ENCODE measurements at places on chromosomes 16 and 17.

- no peak for DNase-seq
These were observed 61.4 kb downstream of the CREBBP start for GRCh38 chr16:3819175-3819527.

GRCh38 chr17:60442271-60443173 lies 20.2 kb downstream of the CHCT1 start:
- no peak for DNase-seq

DNA sequence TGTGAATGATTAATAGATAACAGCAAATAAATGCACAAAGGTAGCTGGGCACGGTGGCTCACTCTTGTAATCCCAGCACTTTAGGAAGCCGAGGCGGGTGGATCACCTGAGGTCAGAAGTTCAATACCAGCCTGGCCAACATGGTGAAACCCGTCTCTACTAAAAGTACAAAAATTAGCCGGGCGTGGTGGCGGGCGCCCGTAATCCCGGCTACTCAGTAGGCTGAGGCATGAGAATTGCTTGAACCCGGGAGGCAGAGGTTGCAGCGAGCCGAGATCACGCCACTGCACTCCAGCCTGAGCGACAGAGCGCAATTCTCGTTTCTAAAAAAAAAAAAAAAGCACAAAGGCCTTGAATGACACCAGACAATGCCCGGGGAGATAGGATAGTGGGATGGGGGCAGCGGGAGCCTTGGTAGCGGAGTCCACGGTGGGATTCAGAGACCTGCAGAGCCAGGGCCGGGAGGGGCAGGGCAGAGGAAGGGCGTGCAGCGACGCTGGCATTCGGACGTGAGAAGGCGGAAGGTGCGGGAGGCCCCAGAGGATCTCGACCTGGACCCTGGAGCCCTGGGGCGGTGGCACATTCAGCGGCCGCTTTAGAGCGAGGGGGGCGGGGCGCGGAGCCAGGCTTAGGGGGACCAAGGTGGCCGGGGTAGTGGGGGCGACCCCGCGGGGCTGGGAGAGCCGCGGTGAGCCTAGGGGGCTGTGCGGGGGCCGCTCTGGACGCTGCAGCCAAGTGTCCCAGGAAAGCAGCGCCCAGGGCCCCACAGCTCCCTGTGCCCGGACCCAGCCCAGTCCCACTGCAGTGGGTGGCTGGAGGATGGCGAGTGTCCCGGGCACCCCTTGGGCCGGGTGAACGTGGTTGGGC lies 999 bp upstream of the FLYWCH2 start:
- no peak for DNase-seq

- peak; percentile 52 for DNase-seq
These were observed 172.6 kb downstream of the CDK5R1 start for GRCh38 chr17:32659419-32659842.

GRCh38 chr17:40264458-40265185 lies 23.1 kb upstream of the CDC6 start:
- no peak for DNase-seq

- DNase-seq: no peak
These were observed 77.0 kb upstream of the CA10 start for GRCh38 chr17:52235516-52235915.

GRCh38 chr16:626787-627453 lies 3.9 kb upstream of the WFIKKN1 start:
- peak; percentile 55 for DNase-seq

DNA sequence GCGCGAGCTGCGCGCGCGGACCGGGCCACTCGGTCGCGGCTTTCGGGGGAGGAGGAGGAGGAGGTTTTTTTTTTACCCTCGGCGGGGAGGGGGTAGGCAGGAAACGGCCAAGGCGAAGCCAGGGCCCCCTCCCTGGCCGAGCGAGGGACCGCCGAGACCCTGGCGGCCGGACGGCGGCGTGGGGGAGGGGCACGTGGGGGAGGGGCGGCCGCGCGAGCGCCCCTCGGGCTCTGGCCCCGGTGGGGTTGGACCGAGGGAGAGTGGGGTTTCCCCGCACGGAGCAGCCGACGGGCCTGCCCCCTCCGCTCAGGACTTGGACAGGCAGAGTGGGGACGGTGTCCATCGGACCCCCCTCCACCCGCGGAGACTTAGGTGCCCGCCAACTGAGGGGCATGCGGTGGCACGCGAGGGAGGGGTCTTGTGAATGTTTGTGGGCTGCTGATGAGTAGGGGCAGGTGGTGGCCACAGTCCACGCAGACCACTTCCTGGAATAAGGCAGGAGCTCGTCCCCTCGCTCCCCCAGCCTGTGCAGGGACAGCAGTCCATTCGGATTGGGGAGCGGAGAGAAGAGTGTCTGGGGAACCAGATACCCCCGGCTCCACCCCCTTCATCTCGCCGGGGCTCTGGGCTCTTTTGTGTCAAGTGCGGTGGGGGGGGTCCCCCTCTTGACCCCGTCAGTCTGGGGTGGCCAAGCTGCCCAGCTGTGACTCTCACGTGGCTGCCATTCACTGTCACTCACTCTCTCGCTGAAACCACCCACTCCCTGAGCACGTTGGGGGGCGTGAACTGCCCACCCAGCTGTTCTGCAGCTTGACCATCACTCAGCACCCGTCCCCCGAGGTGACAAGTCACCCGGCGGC lies 3.0 kb upstream of the CHD3 start:
- DNase-seq: peak; percentile 30

DNA sequence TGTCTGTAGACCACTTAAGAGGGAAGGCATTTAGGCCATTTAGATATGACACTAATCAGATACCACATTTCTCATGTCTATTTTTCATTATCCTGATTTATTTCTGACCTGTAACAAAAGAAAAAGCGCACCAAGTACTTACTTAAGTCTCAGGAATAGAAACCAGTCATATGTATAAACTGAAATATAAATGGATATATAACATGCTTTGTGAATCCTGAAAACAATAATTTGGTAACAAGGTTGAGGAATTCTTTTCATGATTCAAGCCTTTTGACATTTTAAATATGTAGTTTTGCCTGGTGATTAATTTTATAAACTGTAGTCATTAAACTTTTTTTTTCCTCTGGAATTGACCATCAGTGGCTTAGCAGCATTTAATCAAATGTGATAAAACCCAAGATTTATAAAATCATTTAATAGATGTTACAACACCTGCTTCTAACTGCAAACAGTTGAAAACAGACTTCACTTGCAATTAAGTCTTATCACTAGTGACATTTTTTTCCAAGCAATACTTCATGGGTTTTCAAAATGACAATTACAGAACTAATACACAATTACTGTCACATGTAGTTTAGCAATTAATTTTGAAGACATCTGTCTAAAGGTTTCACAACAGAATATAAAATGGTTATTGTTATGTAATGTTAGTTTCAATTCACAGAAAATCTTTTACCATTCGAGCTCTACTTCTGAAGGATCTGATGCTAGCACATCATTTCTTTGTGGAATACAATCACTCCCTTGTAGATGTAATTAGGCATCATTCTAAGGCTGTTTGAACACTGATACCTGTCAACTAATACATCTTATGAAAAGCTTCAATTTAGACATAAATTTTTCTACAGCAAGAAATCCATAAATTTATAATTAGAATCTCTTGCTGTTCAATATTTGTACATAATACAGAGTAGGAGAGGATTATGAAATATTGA lies 110.3 kb downstream of the TOX3 start:
- no peak for DNase-seq

DNA sequence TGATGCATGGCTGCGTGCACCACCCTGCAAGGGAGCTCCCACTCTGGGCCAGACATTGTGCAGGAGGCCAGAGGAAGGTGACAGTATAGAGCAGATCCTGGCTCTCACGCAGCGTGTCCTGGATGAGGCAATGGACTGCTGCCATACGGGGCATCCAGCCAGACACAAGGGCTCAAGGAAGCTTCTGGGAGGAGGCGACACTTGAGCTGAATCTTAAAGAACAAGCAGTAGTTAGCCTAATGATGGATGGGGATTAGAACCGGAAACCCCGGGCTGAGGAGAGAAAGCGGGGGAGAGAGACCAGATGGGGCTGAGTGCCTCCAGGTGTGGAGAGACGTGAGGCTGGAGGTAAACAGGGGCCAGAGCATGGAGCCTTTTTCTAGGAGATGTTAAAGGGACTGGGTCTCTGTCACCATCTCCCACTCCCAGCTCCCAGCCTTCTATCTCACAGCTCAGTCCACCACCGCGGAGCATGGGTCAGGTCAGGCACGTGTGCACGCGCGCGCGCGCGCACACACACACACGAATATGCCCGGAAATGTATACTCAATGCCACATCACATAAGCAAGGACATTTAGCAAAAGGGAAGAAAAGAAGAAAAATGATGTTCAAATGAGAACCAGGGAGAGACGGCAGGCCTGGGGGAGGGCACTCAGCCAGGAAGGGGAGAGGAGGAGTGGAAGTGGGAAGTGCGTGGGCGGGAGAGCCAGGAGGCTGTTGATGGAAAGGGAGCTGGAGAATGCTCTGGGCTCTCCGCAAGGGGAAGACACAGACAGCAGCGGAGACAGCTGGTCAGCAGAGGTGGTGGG lies 46.3 kb downstream of the CCDC42 start:
- peak; percentile 11 for DNase-seq

GRCh38 chr17:4717791-4718190 lies 7.4 kb downstream of the ARRB2 start:
- no peak for DNase-seq

GRCh38 chr16:52526116-52526828 lies 20.7 kb downstream of the TOX3 start:
- no peak for DNase-seq

GRCh38 chr16:3968551-3968950 lies 88.0 kb upstream of the CREBBP start:
- no peak for DNase-seq

DNA sequence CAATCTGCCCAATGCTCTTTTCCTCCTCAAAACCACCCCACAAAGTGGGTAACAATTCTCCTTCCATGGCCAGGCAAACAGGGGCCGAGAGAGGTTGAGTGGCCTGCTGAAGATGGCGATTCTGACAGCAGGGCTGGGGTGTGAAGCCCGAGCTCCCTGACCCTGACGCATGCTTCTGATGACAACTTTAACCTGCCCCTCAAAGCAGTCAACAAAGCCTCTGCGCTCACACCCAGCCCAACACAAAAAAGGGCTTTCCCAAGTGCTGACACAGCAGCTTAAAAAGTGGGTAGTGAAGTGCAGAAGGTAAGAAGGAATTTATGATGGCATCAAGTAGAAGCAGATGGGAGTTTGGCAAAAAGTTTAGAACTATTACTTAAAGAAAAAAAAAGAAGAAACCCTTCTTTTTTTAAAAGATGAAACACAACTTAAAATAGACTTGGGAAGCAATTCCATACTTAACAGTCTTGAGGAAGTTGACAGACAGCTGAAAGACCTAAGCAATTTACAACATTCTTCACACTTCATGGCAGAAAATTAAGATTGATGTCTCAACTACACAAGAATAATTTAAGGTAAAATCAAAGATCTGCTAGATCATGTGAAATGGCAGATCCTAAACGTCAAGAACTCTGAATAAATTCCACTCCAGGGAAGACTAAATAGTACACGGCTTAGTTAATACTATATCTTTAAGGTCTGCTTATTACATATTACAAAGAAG lies 133.9 kb downstream of the PARN start:
- DNase-seq: no peak

GRCh38 chr17:63477480-63478440 lies 899 bp downstream of the ACE start:
- peak; percentile 32 for DNase-seq

DNA sequence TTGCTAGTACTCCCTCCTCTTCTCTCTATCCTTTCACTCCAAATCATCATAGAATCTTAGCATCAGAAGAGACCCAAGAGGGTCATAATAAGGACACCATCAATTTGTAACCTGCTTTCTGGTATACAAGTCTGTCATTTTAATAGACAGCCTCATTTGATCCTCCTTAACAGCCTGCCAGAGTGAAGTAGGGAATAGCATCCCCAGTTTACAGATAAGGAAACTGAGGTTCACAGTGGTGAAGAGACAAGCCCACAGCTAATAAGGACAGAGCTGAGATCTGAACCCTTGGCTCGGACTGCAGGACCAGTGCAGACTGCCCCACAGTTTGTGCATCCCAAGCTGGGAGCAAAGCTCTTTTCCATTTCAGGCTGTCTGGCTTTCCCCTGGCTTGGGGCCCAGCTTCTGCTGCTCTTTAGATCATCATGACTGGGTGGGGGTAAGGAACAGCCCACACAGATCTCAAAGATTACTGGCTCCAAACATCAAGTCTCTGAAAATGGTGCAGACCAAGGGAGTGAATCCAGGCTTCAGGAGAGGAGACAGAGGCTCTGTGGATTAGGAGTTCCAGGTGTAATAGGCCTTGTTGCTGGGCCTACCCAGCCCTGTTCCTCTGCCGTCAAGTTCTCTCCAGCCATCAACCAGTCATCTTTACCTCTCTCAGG lies 10.3 kb upstream of the IGFBP4 start:
- no peak for DNase-seq
